LHCN-M2 (cell line): ENCODE measurements at places on chromosomes 3 and 15.
A peak's percentile ranks its signal among the peaks of the same experiment; 100 is the strongest.

DNA sequence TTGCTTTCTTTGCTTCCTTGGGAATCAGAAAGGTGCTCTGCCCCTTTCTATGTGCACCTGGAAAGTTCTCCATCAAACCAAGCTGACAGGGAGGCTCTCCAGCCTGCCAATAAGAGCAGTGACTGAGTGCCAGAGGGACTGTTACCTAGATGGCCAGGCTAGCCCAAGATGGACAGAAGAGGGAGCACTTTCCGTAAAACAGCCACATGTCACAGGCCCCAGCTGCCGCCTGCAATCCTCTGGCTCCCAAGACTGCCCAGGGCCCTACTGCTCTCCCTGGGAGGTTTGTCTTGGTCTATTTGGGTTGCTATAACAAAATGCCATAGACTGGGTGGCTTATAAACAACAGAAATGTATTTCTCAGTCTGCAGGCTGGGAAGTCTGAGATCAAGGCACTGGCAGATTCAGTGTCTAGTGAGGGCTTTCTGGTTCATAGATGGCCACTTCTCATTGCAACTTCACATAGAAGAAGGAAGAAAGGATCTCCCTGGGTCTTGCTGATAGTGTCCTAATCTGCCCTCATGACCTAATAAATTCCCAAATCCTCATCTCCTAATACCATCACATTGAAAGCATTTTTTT lies 72.3 kb downstream of the TAMM41 start:
- peak; percentile 63 for DNase-seq

DNA sequence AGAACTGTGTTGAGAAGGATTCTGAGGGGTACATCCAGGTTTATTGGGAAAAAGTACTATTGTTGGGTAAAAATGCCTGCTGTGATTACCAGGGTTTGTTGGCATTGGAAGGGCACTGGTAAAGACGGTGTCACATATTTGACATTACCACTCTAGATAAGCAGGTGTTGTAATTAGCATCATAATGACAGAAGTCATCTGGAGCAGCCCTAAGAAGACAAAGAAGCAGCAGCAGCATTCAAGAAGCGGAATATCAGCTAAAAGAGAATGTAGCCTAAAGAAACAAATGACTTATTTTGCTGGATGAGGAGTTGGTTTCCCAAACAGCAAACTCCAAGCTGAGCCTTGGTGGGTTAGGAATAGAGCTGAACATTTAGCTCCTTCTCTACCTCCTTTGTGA lies 30.5 kb upstream of the ZFAND6 start:
- DNase-seq, result no peak

GRCh38 chr3:152193673-152194267 lies 75.0 kb upstream of the MBNL1 start:
- no peak for DNase-seq

DNA sequence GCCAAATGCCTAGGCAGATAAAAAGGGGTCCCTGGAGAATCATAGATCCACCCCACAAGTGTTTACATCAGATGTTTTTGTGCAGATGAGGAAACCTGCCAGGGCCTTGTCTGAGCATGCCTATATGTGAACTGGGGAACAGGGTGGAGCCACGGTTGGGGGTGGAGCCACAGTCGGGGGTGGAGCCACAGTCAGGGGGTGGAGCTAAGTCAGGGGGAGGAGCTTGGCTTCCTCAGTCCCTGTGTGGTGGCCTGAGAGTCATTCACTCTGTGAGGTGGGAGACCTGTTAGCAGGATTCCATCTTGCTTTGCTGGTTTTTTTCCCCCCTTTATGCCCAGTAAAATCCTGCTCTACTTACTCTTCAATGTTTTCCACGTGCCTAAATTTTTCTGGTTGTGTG lies 57.8 kb upstream of the TGFBR2 start:
- DNase-seq, result peak; percentile 16

DNA sequence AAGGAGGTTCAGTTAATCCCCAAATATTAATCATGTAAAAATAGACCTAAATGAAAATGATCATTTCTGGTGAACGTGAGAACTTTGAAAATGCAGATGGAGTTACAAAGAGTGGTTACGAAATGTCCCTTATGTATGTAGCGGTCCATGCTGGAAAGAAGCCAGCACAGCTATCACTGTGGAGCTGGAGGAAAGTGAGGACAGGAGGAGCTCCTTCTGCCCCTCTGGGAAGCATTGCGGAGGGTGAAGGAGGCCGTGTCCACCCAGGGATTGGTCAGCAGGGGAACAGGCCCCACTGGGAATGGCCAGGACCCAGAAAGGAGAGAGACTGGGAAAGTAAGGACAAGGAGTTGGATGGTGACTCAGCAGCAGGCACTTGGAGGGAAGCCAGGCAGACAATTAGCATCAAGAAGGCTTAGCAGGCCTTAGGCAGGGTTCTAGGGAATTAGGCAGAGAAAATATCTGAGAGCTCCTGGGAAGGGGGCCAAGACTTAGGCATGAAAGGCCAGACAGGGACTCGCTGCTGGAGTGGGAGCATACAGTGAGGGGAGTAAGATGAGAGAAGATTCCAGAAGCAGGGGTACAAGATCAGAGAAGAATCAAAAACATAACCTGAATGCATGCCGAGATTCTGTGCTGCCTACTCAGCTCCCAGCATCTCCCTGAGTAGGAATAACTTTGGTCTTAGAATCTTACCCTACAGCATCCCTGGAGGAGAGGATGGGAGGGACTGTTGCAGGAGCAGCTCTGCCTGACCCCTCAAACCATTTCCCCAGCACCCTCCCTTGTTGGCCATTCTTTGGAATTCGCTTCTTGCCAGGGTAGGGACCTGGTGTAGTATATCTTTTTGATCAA lies 171.0 kb upstream of the UMPS start:
- DNase-seq, result peak; percentile 86

DNA sequence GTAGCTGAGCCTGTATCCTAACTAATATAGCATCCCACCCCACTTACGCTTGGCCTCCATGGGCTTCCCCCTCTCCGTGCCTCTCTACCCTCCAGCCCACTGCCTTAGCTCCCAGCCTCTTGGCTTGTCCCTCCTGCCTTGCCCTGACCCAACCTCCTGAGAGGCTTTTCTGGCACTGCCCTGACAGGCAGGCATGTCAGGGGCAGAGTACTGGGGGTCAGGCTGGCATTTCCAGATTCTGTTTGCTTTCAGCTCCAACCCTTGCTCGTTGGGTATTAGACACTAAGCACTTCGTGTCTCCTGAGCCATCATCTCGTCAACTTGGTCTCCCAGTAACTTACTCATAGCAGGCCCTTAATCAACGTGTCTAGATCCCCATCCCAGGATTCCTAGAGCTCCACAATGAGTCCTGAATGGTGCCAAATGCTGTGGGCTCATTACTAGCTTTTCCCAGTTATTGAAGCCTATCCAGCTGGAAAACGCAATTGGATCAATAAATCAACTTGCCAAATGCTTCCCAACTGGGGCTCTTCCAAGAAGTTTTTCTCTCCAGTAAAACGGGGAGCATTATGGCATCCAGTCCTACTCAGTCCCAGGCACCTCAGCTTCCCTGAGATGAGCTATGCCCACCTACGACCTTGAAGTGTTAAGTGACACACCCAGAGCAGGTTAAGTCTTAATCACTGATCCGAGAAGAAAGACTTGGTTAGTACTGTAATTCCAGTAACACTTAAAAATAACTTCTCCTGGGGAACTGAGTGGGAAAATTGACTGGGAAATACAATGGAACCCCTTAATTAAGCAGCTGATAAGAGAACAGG lies 78.5 kb upstream of the DLG1 start:
- no peak for DNase-seq

DNA sequence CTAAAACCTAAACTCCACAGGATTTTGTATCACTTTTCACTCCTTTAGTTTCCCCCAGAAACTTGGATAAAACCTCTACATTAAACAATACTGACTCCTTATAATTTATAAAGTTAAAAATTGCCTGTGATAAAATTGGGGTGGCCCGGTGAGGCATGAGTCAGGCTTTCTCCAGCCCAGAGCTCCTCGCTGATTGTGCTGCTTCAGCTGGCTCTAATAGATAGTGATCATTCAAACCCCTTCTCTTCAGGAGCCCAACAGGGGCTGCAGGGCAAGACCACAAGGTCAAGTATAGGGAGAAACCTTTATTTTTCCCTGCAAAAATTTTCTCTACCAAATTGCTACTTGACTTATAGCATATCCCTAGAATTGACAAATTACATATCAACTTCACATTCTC lies 308.2 kb downstream of the PLCL2 start:
- no peak for DNase-seq

GRCh38 chr3:16309558-16309957 lies 44.5 kb downstream of the OXNAD1 start:
- peak; percentile 32 for DNase-seq

- DNase-seq, result no peak
Observed at GRCh38 chr3:36178018-36178417, 202.3 kb upstream of the STAC start.

- no peak for DNase-seq
Observed at GRCh38 chr3:9876991-9877390, 3.1 kb downstream of the CIDEC start.

DNA sequence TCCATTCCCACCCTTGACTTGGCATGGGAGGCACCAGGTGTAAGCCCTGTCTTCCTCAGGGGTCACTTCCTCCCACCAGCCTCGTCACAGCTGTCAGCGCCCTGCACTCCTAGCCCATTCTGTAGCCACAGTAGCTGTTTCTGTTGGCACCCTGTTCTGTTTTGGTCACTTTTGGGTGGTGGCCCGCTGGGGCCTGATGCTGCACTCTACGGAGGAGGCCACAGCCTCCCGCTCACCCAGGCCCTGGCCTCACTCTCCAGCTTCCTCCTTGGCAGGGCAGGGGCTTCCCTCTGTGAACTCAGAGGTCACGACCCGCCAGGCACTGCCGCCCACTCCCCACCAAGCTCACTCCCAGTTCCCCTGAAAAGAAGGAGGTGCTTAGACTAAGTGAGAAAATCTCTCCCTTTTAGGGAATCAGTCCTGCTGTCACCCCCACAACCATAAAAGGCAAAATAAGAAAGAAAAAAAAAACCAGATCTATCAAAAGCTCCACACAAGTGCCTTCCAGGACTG lies 68.4 kb downstream of the MGLL start:
- no peak for DNase-seq

DNA sequence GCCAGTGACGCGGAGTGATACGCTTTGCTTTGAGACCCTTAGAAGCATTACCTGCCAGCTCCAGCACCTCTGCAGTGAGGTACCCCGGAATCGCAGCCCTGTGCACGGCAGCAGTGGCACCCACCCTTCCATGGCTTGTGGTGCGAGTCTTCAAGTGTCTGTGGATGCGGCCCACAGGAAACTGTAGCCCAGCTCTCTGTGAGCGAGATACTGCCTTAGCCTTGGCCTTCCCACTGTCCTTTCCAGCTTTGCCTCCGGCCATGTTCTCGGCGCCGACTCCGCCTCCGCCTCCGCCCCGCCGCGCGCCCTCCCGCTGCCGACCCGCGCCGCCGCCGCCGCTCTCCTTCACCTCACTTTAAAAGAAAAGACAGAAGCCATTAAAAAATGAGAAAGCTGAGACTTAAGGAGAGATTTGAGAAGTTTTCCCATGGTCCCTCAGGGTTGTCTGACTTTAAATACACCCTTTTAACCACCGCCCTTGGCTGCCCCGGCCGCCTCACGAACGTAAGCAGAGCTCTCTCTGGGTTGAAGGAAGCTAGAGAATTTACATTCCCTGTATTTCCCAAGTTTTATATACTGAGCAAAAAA lies 78.5 kb upstream of the FAM174B start:
- no peak for DNase-seq

DNA sequence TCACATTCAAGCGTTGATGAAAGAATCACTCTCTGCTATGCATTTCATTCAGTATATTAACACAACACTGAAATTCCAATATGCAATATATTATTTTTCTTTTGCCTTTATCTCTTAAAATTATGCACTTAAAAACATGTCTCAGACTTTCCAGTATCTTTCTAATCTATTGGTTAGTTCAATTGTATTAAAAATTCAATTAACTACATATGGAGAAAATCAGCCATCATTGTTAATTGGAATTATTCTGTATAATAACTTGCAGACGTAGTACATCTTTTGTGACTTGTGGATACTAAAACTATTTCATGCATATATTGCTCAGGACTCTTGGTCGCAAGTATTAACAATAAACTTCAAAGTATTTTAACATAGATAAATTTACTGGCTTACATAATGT lies 715.6 kb downstream of the GRM7 start:
- no peak for DNase-seq

- DNase-seq, result no peak
Observed at GRCh38 chr3:195582947-195583346, 793 bp downstream of the APOD start.

DNA sequence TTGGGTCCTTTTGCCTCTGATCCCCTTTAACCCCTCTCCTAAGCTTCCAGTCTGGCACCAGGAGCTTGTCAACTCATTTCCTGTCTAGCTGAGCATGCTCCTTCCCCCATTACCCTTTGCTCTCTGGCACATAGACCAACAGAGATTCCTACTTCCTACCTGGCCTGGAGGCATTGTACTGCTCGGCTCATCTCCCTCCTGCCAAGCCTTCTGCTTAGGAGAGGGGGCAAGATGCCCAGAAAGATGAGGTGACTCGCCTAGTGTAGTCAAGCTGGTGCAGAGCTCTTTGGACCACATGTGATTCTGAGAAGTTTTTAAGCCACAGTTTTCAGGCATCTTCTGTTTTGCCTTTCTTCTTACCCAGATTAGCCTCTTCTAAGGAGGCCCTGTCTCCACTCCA lies 95.4 kb downstream of the ZNF621 start:
- DNase-seq, result no peak

- DNase-seq, result no peak
Observed at GRCh38 chr15:100690032-100690794, 87.8 kb downstream of the ASB7 start.

- DNase-seq, result no peak
Observed at GRCh38 chr15:99430881-99431401, 134.8 kb upstream of the MEF2A start.
